BJ (cell line): ENCODE measurements at places on chromosomes 1 and 21. TPM values are rescaled to one million over a fixed set of nuclear protein-coding genes. Genes with fewer than 3 reads are reported as not detected.

DNA sequence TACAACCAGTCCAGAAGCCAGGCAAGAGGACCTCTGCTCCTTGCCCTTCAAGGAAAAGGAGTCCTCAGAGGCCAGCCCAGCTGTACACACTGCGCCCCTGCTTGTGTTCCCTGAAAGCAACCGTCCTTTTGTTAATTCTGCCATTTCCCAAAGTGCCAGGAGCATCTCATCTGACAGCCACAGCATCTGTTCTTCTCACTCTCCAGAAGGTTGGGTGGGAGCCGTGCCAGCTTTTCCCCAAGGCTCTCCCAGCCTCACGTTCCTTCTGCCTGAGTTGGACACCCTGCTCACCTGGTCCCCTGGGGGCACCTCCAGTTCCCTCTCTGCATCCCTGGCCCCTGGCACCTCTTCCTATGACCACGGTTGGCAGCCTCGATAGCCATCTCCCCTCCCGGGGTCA is 10.5 kb upstream of the CNTN2 start:
- no peak for DNase-seq

DNA sequence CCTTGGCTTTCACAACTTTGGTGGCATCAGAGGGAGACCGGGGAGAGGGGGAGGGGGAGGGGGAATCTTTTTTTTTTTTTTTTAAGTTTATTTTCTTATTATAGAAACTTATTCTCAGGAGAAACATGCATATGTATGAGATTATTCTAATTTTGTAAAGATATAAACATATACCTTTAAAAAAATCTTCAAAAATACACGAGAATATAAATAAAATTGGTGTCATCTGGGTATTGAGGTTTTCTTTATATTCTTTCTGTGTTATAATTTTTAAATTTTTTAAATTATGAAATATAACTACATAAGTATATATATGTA is 18.9 kb upstream of the SNRPE start:
- DNase-seq: no peak

PROK1 gene
- polyA plus RNA-seq: not detected in 2 replicates

CSMD2 gene
- polyA plus RNA-seq: 1.8 and 2.0 TPM in 2 replicates

DNA sequence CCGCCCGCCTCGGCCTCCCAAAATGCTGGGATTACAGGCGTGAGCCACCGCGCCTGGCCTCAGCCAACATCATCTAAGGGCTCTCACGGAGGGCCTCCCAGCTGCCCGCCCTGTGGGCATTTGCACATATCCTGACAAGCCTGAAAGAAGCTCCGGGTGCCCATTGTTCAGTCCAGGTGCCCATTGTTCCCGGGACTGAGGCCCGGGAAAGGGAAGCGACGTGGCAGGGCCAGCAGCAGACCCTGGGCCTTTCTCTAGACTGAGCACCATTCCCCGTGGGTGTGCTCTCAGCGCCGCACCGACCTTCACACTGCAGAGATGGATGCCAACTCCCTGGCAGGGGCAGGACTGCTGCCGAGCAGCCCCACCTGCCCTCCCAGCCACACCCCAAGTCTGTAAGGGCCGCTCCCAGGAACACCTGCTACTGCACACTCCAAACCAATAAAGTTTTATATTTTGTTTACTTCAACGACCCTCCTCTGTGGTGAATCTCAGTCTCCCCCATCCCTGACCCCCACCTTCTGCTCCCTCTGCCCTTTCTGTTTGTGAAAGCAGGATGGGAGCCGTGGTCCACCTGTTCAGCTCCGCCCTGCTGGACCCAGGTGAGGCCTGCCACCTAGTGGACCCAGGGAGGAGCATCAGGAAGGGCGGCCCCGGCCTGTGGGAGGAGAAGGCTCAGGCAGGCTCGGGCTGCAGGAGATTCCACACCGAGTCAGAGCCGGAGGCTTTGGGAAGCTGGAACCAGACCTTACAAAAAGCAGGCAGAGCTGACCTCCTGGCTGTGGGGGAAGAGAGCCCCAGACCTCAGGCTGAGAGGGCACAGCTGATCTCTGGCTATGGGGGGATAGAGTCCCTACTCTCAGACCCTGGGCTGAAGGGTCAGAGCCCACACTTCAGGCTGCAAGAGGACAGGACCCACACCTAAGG is 1.1 kb upstream of the TMEM82 start:
- no peak for DNase-seq

VASH2 gene
- 0.04 and 0.12 TPM in 2 replicates for polyA plus RNA-seq

- DNase-seq: no peak
Measured at GRCh38 chr1:70290218-70290617, 64.3 kb downstream of the ANKRD13C start.

GRCh38 chr1:154733621-154734020 is 125.6 kb upstream of the ADAR start:
- no peak for DNase-seq

RGS13 gene
- polyA plus RNA-seq: not detected in 2 replicates

LRRC71 gene
- 0.75 and 1.2 TPM in 2 replicates for polyA plus RNA-seq

DNA sequence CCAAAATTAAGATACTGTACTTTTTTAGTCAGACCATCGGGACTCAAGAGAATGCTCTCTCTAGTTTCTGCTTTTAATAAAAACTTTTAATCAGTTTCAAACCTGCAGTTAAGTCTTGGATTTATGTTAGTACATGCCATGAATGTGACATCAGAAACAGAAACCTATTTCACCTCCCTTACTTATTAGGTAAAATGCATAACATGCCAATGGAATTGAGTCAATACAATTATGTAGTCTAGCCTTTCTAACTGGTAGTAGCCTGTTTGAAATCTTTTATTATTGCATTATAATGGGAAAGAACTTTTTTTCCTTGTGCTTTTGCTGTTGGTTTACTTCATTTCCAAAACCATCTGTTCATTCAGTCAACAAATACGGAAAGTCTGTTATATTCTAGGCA is 4.8 kb downstream of the PHACTR4 start:
- no peak for DNase-seq

PAPPA2 gene
- 0.82 and 0.97 TPM in 2 replicates for polyA plus RNA-seq

DNA sequence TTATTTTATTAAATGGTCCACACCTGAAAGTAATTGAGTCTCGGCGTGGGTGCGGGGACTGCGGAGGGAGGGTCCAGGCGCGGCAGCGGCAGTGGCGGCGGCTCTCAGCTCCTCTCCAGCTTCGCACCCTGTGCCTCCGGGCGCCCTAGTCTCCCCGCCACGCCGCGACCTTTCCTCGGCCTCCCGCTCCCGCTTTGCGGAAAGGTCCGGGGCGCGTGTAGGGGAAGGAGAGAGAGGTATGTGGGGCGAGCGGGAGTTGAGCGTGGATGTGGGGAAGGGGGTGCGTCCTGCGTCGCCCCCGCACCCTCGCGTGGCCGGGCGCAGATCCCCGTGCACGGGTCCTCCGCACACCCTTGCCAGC is 13.4 kb upstream of the ALX3 start:
- DNase-seq: no peak

ZBTB17 gene
- 23.4 and 43.3 TPM in 2 replicates for polyA plus RNA-seq

- no peak for DNase-seq
Measured at GRCh38 chr1:203290261-203291089, 14.8 kb upstream of the BTG2 start.

GRCh38 chr1:91753878-91754277 is 132.1 kb downstream of the TGFBR3 start:
- DNase-seq: no peak

DNA sequence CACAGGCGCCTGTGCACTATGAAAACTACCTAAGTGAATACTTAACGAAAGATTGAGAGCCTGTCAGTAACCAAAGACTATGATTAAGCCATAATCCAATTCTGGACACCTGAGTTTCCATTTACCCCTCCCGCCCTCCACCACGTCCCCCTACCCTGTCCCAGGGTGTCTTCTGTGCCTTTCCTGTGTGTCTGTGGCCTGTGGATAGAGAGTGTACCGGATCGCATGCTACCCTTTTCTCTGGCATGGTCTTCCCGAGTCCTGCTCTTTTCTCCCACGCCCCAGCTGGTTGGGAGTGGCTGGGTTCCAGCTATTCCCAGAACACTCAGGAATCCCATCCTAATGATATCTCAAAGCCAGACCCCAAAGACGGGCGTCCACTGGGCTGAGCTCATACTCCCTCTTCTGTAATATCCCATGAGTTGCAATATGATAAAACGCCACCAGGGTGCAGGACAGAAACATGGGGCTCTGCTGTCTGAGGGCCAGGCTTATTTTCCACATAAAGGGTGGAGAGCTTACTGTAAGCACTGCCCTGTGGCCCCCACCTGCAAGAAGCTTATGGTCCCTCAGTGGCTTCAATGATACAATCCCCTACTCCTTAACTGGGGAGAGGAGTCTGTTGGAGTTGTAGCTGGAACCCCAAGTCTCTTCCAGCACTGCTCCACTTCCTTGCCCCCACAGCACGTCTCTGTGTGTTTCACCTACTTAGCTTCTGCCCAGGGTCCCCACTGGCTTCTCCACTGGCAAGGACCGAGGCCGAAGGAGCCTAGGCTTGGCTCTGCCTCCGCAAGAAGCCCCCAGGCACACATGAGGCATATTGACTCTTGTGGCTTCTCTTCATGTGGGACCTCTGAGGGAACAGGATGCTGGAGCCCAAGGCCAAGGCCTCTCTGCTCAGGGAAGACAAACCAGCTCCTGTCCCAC is 17.6 kb upstream of the ALX3 start:
- no peak for DNase-seq

DNA sequence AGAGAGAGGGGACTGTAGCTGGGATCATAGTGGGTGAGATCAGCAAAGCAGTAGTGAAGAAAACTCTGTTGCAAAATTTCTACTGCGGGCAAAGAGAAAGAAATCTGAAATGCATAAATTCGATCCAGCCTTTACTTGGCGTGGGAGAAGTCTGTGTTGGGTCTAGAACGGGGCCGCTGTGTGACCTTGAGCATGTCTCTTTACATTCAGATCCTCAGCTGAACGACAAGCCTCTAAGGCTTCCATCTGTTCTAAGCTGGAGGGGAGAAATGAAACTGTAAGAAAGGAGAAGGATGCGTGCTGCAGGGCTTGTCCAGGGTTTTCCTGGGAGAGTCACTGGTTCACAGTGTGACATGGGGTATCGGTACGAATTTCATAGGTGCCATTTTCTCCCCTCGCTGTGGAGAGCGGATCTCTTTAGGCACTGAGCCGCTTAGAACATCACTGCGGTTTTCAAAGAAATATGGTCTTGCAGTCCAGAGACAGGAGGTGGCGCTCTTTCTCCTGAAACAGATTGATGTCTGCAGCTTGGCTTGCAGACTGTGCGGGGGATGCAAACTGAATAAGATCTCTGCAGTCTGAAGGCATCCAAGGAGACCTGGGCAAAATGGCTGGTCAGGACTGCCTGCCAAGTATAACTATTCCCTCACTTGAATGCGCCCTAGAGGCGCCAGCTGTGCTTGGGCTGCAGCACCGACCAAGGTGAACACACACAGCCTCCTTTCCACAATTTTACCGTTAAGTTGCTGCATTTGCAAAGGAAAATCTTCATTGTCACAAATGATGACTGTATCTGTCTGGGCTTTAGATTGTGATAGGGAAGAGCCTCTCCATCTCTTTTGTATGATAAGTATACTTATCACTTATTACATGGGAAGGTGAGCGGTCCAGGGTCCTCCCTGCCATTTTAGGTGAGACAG is 104.1 kb downstream of the XCL2 start:
- peak; percentile 35 for DNase-seq

SV2A gene
- 21.2 and 25.4 TPM in 2 replicates for polyA plus RNA-seq

GRCh38 chr1:147389532-147390184 is 147.2 kb downstream of the CHD1L start:
- DNase-seq: peak; percentile 2

GRCh38 chr1:185279571-185279970 is 37.5 kb downstream of the IVNS1ABP start:
- DNase-seq: no peak

FHAD1 gene
- not detected in 2 replicates for polyA plus RNA-seq

GRCh38 chr1:241638909-241639622 is 1.1 kb downstream of the CHML start:
- DNase-seq: no peak

CD5L gene
- polyA plus RNA-seq: not detected in 2 replicates

FCER1G gene
- polyA plus RNA-seq: 0.38 and 0.47 TPM in 2 replicates

TSTD1 gene
- polyA plus RNA-seq: 0.22 and 0.26 TPM in 2 replicates

DNA sequence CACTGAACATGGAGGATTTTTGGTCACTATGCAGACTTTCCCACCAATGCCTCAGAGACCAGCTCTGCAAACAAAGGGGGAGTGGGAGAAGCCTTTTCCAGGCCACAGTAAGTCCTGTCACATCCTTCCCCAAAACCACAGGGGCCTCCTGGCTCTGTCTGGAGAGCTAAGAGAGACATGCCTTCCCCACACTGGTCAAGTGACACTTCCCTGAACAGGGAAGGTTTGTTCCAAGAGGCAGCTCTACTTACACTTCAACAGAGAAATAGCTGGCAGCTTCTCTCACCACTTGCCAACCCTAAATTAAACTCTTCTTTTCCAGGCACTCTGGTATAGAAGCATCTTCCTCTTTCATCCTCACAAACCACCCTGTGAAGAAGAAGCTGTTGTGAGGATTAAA is 39.7 kb downstream of the EDN2 start:
- no peak for DNase-seq

FCRL1 gene
- not detected in 2 replicates for polyA plus RNA-seq

- no peak for DNase-seq
Measured at GRCh38 chr1:44714944-44715571, 15.9 kb downstream of the RNU5D-1 start.

KCNK2 gene
- polyA plus RNA-seq: 23.9 and 29.9 TPM in 2 replicates

GRCh38 chr1:15727424-15727823 is 8.6 kb upstream of the SLC25A34 start:
- DNase-seq: no peak

GRCh38 chr1:232629250-232630046 is 485 bp downstream of the SIPA1L2 start:
- DNase-seq: no peak

- no peak for DNase-seq
Measured at GRCh38 chr1:23567996-23568607, 8.8 kb upstream of the ID3 start.

SERTAD4 gene
- 6.2 and 8.7 TPM in 2 replicates for polyA plus RNA-seq

GRCh38 chr1:20725189-20726117 is 7.0 kb downstream of the SH2D5 start:
- DNase-seq: no peak

C4BPA gene
- polyA plus RNA-seq: not detected in 2 replicates

- no peak for DNase-seq
Measured at GRCh38 chr1:42322577-42322976, 12.5 kb downstream of the FOXJ3 start.

DNA sequence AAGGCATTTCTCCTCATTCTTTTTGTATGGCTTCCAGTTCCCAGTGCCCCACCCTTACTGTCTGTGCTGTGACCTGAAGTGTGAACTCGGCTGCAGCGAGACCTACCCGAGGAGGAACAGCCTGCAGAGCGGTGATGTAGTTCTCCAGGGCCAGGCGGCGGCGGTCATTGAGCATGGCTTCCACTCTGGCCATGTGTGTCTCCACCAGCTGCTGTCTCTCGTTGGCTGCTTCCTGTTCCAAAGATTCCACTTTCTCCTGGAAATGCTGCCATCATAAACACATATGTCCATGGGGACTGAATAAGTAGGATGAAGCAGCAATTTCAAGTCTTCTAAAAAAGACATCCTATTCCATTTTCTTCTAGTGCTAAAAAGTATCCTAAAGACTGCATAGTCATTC is 195.6 kb downstream of the APP start:
- no peak for DNase-seq

TRMT1L gene
- polyA plus RNA-seq: 13.4 and 23.4 TPM in 2 replicates

GRCh38 chr1:198157241-198157846 is 546 bp downstream of the NEK7 start:
- DNase-seq: no peak

GRCh38 chr1:226654046-226654667 is 84.9 kb downstream of the ITPKB start:
- DNase-seq: no peak

ERO1B gene
- 0.74 and 2.2 TPM in 2 replicates for polyA plus RNA-seq

GRCh38 chr1:6124341-6124740 is 55.8 kb downstream of the CHD5 start:
- DNase-seq: no peak
